ENCODE measurements at places on chromosomes 5 and 9.
A peak's percentile ranks its signal among the peaks of the same experiment; 100 is the strongest.

- no peak for DNase-seq
Measured at GRCh38 chr5:40022057-40022456, 597.3 kb upstream of the DAB2 start.

GRCh38 chr9:23243523-23243922, 582.5 kb downstream of the ELAVL2 start:
- DNase-seq: no peak

- DNase-seq: no peak
Measured at GRCh38 chr5:28685794-28686193, 1647.4 kb upstream of the CDH9 start.

- peak; percentile 47 for DNase-seq
Measured at GRCh38 chr9:6428940-6429889, 16.2 kb downstream of the UHRF2 start.

DNA sequence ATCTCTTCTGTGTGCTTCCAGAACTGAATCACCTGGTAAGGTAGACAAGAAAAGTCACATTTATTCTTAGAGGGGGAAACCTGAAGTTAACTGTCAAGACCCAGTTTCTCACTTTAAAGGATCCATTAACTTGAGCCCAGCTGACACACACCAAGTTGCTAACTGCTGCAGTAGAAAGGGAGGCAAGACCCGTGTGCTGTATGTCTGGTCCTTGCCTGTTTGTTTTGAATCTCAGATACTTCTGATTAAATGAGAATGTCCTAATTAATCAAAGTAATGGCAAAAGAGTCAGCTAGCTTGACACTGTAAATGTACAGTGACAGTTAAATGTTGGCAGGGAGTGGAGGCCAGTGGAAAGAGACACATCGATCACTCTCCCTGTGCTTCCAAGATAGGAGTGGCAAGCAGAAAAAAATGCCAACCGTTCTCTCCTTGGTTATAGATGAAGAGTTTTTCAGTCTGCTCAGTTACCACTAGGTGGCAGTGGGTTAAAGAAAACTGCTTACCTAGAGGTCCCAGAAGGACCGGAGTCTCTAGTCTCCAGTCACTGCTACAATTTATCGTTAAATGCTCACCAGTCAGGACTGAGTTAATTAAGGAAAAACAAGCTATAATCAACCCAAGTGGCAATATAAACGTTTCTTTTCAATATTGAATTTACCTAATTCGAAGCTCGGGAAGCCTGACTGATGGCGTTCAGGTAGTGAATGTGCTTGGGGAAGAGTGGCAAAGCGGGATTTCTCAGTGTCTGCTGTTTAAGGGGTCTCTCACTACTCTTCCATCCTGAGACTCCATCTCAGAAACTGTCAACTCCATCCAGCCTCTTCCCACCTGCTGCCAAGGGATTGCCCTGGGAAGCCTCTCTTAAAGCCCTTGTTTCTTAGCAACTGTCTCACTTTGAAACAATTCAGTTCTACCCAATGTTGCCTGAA, 18.4 kb downstream of the LSM11 start:
- peak; percentile 74 for DNase-seq

- no peak for DNase-seq
Measured at GRCh38 chr5:141812512-141812911, 65.7 kb downstream of the PCDH1 start.

- no peak for DNase-seq
Measured at GRCh38 chr5:158525663-158526062, 574.1 kb downstream of the EBF1 start.

- no peak for DNase-seq
Measured at GRCh38 chr5:76479973-76480667, 77.0 kb downstream of the IQGAP2 start.

- DNase-seq: no peak
Measured at GRCh38 chr9:134385915-134386314, 59.7 kb downstream of the RXRA start.

DNA sequence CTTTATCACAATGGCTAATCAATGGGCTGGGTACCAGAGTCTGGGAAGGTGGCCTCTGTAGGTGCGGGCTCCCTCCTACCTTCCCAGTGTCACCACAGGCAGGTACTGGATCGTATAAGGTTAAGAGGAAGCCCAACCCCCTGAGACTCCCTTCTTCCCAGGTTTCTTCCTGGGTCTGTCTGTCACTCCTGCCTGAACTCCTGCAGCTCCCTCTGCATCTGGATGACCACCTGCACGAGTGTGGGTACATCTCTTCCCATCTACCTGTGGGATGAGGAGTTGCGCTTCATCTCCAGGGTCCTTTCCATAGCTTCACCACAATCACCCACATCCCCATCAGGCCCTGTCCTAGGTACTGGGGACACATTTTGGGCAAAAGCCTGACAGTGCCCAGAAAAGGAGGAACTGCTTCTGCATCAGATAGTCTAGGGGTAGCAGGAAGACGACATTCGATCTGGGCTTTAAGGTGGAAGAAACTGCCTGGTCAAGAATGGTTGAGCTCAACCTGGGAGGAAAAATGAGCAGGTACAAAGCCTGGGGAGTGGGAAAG, 112.2 kb upstream of the ALDH1B1 start:
- DNase-seq: no peak

DNA sequence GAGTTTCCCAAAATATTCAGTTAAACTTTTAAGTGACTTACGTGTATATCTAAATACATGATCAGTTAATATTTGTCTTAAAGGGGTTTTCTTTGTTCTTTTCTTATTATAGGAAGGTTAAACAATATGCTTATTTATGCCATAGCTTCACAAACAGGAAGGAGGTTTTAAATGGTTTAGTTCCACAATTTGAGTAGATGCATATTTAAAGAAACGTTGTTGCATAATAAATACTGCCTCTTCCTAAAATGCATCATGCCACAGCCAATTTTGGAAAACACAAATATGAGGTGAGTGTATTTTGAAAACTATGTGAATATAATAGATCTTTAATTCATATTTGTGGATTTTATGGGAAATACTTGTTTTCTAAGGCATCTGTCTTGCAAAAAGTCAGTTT, 2.5 kb upstream of the ADRB2 start:
- no peak for DNase-seq

DNA sequence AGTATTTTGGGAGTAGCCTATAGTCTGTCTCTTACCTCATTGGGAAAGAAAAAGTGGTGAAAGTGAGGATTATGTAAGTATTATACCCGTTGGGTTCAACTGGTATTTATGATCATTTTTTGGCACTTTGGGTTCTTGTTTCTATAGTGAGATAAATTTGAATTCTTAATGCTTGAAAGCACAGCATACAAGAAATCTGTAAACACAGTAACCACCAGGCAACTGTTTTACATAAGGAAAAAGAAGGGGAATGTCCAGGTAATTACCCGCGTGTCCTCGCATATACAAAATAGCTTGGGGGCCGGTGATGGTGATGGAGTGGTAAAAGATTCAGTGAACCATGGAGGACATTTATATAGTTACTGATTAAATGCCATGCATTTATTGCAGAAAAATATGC, 60.5 kb downstream of the BASP1 start:
- DNase-seq: no peak

- DNase-seq: no peak
Measured at GRCh38 chr5:120779674-120780073, 315.6 kb downstream of the PRR16 start.

GRCh38 chr5:139774980-139775661, 20.5 kb upstream of the PSD2 start:
- DNase-seq: peak; percentile 75

DNA sequence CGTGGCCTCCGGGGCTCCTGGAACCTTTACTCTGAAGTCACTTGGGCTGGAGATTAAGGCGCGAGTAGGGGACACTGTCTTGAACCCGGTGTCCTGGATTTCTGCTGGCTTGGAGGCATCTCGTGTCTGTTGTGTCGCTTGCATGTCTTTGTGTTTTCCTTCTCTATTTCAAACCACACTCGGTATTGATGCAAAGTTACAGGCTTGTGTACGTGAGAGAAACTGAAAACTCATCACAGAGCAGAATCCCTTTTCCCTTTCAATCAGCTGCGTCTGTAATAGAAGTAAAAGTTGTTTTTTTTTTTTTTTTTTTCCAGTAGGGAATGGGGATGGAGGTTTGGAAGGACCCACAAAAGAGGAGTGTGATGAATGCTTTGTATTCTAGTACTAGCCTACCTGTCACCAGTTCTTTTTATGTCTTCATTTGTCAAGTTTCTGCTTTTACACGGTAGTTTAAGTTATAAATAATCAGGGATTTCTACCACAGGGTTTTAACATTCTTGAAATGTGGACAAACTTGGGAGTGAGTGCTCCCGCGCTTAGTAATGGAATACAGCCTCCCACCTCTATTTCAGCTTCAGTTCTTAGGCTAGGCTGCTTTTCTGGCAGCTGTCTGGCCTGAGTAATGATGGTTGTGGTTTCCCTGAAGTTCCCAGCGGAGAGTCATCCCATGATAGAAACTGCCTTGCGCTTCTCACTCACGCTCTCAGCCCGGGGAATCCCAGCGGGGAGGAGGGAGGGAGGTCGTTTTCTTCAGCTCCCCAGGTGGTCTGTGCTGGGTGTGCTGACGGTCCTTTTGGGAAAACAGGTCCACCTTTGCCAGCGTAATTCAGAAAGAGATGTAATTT, 763 bp downstream of the TJP2 start:
- DNase-seq: peak; percentile 78

DNA sequence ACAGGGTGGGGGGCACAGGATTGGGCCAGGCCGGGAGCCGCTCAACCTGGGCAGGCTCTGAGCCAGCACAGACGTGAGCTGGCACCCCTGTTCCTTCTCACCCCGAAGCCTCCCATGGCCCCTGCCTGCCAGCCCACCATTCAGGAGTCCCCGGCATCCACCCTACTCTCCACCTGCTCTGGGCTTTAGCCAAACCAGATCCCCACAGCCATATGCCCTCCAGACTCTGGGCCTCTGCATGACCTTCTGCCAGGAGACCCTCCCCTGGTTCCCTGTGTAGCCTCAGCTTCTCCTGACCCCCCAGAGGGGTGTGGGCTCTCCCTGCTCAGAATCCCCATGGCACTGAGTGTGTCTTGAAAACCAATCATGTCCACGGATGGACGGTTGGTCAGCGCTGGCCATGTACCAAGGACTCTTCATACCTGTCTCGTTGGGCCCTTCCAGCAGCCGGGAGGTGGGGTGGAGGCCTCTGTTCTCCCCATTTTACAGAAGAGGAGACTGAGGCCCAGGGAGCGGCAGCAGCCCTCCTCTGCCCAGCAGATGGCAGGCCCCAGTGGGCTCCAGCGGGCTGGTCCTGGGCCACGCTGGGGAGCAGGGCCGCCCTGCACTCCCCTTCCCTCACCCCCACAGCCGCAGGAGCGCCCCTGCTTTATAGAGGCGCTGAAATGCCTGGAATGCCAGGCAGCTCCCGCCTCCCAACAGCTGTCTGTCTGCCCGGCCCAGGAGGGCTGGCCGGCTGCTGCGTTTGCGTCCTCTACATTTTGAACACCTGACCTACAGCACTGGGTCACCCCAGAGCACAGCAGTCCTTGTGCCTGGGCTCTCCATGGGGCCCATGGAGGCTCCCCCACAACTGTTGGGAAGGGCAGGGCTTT, 3.5 kb upstream of the MYMK start:
- no peak for DNase-seq

DNA sequence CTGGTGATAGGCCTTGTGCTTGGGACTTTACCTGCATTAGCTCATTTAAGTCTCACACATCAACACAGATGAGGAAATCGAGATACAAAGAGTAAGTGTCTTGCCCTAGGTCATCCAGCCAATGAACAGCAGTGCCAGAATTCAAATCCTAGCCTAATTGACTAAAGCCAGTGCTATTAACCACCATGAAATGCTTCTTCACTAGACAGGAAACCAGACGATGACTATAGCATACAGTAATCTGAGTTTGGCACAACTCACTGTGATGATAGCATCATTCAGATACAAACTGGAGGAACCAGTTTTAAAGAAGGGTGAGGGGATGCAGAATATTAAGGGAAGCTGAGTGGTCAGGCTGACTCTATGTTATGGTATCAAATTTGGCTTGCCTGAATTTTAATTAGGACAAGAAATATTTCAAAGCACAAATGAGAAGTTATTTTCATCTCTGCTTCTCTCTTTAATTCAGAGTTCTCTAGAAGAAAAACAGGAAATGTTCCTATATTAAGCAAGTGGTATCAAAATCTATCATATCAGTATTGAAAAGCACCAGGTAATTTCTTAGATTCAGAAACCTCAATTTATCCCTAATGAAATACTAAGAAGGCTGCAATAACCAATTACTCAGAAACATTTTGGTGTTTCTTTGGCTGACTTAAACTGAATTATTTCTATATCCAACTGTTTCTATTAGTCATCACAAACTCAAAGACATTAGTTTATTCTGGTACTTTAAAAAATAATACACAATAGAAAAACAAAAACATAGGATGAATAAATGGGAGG, 147.0 kb upstream of the RASA1 start:
- peak; percentile 78 for DNase-seq

DNA sequence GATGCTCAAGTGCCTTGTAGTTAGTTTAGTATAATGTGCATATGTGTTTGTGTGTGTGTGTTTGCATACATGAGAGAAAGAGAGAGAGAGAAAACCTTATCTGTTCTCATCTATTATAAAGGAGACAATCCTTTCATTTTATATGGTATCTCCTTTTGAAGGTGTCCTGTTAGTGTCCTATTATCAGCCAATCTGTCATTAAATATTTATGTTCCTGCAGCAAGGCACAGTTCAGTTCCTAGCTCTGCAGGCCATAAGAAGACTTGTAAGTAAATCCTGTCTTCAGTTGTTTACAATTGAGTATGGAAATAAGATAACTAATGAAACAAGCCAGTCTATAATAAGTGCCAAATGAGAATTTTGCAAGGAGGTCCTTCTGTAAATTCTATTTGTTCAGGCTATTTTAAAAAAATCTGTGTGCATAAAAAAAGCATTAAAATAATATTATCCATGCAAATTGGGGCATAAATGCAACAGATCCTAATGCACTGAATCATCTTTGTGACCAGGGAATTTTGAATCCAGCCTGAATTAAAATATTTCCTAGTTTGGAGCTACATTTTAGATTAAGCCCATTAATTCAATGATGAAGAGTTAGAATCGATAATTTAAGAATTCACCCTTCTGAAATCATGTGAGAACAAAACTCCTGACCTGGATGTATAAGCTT, 18.1 kb downstream of the MAP1B start:
- no peak for DNase-seq

GRCh38 chr5:61621202-61621650, 289.2 kb downstream of the ZSWIM6 start:
- no peak for DNase-seq

DNA sequence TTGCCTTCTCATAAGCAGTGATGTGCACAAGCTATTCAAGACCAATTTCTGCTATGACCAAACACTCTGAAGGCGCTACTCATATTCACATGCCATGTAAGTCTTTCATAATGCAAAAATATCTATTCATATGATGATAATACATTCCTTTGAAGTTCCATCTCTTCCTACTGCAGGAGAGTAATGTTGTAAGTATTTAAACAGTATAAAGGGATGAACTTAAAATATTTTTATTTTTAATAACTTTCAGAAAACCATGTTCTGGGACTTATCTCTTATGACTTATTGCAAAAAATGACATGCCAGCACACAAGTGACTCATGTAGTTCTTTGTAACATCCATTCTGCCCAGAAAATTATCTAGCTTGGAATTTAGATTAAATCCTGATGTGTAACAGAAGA, 376.4 kb downstream of the KCTD16 start:
- no peak for DNase-seq
